Stimulated activated CD4-positive, alpha-beta T cell treated with anti-CD3 and anti-CD28 coated beads, Interleukin-4, amount 100 ng/mL, for 24 hours (primary cell): ENCODE measurements at places on chromosomes 3 and 15.

DNA sequence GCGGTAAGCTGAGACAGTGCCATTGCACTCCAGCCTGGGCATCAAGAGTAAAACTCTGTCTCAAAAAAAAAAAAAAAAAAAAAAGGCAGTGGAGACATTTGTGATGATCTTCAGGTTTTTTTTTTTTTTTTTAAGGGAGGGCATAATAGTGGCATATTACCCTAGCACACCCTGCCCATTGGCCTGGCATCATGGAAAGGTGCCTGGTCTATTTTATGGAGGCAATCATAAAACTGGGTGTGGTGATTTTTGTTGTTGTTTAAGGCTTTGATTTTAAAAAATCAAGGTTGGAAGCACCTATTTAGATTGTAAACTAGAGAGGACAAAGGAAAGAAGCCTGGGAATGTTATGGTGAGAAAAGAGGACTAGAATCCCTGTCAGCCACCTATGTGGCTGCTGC is 6.0 kb downstream of the IQGAP1 start:
- DNase-seq: no peak

DNA sequence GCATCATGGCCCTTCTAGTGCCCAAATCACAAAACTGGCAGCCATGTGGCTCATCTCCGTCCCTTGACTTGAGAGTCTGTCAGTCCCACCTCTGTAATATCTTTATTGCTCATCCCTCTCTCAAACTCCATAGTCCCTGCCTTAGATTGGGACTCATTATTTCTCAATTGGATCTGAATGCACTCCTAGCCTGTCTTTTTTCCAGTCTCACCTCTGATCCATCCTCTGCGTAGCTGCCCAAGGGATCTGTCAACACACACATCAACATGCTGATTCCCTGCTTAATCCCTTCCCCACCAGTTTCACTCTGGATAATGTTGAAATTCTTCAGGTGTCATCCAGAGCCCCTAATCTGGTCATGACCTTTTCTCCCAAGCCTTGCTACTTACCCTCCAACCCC is 39.3 kb downstream of the NMNAT3 start:
- DNase-seq: no peak

GRCh38 chr3:43243590-43244587 is 42.5 kb upstream of the SNRK start:
- DNase-seq: no peak

GRCh38 chr3:170023165-170023564 is 14.6 kb upstream of the GPR160 start:
- no peak for DNase-seq

DNA sequence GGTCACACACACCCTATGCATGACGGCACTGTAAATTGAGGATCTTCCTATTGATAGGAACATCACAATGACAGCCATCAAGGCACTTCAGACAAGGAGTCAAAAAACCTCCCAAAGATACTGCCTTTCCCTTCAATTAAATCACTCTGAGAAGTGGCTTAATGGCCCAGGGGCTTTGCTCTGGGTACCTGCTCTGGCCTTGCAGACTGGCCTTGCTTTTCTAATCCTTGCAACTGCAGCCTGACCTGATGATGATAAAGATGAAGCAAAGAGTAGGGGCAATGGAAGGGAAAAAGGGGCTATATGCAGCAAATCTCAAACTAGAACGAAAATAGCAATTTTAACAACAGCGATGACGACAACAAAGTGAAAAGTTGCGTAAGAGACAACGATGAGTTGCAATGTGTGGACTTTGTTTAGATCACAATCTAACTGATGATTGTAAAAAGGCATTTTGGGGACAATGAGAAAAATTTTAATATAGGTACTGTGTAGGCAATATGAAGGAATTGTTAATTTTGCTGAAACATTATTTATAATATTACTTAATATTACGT is 14.6 kb downstream of the ADAMTS9 start:
- DNase-seq: no peak

- DNase-seq: no peak
Observed at GRCh38 chr15:58518626-58519025, 86.8 kb downstream of the LIPC start.

DNA sequence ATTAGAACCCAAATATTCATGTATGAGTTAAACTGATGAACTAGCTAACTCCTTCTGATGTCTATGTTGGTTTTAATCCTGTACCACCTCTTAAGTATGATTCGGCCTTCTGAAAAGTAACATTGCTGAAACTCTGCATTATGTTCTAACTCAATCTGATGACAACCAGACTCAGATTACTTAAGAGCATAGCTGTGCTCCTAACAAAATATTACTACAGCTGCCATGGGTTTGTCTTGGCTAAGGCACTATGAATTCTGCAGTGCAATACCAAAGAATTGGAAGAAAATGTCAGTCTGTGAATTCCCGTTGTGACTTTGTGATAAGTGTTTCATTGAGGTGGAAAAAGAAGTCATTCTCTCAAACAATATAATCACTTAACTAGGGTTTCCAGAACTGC is 224.4 kb downstream of the ZMAT3 start:
- no peak for DNase-seq

GRCh38 chr15:78149805-78150751 is 916 bp downstream of the IDH3A start:
- DNase-seq: no peak

GRCh38 chr3:145251311-145251710 is 909.7 kb downstream of the PLOD2 start:
- DNase-seq: no peak
